ENCODE measurements at places on chromosomes 2 and 18. TPM values are rescaled to one million over a fixed set of nuclear protein-coding genes. Genes with fewer than 3 reads are reported as not detected.

GRCh38 chr2:102368461-102369109 lies 13.0 kb downstream of the IL18R1 start:
- DNase-seq: no peak

DNA sequence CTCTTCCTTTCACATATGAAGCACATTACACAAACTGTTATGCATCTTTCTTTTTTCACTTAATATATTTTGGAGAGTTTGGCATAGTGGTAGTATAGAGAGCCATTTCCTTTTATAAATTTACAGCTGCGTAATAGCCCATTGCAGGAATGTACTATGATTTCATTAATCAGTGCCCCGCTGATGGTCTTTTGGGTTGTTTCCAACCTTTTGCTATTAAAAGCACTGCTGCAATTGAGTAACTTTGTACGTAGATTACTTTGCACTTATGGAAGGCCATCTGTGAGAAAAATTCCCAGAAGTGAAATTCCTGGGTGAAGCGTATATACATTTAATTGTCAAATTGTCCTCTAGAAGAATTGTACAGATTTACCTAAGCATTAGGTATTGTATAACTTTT lies 565.3 kb upstream of the ZNF804A start:
- DNase-seq: no peak

- no peak for DNase-seq
Observed at GRCh38 chr2:212117926-212118325, 420.7 kb downstream of the ERBB4 start.

- DNase-seq: no peak
Observed at GRCh38 chr2:191443446-191443845, 198.2 kb downstream of the MYO1B start.

DNA sequence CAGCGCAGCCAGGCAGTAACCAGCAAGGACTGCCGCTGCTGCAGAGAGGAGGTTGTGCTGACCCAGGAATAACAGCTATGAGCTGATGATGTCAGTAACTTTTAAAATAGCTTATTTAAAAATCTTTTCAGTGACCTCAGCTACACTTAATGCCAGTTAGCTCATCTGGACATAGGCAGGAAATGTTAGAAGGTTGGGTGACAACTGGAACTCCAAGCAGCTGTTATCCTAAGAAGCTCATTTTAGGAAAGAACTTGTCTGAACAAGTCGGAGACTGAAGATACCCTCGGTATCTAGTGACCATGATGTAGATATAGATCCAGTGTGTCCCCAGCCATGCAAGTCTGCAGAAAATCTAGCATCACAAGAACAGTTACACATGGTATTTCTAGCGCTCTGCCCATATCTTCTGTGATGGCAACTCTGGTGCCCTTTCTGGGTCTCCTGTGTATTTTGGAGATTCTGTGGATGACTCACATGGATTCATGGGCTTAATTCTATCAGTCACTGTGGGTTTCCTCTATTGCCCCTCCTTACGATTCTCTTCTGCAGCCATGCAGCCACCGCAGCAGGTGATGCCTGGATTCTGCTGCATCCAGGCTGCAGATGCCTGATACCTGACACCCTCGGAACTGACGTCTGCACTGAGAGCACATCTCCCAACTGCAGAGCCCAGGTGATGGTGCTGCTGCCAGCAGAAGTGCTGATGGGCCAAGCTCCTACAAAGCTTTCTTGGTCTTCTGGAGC lies 19.8 kb upstream of the PLEK start:
- DNase-seq: no peak

DNA sequence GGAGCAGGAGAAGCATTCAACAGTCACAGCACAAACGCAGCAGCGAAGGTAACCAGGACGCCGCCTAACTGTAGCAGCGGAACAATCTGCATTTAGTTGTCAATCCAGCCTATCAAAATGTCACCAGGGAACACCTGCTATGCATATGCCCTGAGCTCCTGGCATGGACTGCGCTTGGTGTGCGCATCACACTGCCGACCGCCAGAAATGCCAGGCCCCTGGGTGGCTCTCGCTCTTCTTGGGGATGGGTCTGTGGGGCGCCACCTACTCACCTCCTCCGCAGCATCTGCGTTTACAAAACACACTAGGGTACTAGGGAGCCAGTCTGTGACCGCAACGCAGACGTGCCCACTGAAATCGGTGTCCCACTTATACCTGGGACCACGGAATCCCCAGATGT lies 31.7 kb downstream of the ZNF516 start:
- no peak for DNase-seq

DNA sequence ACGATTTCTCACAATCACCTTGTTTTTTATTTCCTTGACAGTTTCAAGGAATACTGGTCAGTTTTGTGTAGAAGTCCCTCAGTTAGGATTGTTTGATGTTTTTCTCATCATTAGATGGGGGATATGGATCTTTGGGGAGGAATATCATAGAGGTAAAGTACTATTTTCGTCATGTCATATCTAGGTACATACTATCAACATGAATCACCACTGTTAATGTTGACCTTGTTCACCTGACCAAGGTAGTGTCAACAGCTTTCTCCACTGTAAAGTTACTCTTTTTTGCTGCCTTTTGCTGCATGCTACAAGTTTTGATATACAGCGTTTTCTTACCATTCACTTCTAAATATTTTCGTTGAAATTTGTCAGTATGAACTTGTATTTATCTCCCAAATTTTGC lies 32.7 kb downstream of the NLRC4 start:
- DNase-seq: no peak

DNA sequence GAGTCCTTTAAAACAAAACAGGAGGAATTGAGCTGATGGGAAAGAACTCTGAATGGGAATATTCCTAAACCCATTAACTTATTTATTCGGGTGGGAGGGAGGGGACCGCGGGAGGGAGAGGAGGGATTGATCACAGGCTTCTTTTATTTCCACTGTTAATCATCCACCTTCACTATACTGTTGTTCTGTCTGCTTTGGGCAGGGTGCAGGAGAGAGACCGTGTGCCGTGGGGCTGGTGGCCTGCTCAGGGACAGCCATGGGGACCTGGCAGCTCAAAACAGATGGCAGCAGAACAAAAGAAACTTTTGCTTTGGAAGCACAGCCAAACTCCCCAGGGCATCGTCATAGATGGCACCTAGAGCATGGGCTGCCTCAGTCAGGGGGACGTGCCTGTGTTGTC lies 195.3 kb downstream of the MGAT5 start:
- no peak for DNase-seq

DNA sequence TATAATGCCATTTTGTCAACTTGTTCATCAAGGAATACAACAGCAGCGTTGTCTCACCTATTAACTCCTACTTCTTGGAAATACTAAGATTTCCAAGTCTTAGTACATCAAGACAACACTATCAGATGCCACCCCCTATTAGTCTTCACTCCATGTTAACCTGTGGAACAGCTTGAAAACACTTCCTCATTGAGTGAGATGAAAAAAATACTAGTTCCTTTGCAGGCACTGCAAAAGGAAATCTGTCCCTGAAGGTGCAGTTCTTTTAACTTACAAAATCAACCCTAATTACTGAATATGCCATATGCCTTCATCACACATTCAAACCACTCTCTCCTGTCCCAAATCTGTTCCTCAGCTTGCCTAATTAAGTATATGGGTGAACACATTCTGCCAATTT lies 4.0 kb downstream of the CWC22 start:
- no peak for DNase-seq

DNA sequence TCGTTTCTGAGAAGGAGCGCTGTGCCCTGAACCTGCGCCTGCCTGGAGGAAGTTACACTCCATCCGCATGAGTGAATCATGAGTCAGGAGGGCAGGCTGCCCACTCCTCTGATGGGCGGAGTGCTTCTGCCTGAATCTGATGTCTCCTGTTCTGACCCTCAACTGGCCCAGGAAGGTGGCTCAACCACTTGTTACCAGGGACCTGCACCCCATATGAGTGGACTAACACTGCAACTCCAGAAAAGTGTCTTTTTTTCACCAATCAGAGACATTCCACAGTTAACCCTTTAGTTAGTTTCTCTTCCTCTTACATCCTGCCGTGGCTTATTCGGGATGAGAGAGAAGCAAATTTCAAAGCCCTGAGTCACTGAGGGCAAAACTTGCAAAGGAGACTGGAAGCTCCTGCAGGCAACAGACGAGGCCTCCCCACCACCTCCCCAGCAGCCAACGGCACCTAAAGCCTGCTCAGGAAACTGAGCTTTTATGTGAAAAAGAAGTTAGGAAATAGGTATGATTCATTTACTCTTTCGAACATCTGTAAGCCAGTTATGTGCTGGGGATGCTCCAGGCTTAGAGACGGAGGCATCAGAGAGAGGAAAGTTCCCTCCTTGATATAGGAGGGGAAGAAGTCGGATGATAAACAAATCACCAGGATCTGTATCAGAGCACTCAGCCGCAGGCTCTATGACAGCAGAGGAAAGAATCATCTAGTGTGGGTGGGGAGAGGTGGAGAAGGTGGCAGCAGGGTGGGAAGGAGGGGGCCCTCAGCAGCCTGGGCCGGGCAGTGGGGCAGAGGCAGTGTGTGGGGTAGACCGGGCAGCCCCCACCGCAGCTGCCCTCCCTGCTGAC lies 30.9 kb downstream of the MBP start:
- DNase-seq: peak; percentile 65

PSTPIP2 gene
- polyA plus RNA-seq: 1.3 TPM

COLEC11 gene
- polyA plus RNA-seq: 34.6 TPM

COBLL1 gene
- 39.7 TPM for polyA plus RNA-seq

- no peak for DNase-seq
Observed at GRCh38 chr2:138267902-138268254, 233.7 kb upstream of the SPOPL start.

IGFBP2 gene
- polyA plus RNA-seq: 369 TPM

- DNase-seq: no peak
Observed at GRCh38 chr2:99421469-99421868, 68.3 kb downstream of the REV1 start.

SNTG2 gene
- not detected for polyA plus RNA-seq

ATP6V1B1 gene
- 400 TPM for polyA plus RNA-seq

- peak; percentile 94 for DNase-seq
Observed at GRCh38 chr18:59070181-59070912, 69.3 kb upstream of the SEC11C start.

DNA sequence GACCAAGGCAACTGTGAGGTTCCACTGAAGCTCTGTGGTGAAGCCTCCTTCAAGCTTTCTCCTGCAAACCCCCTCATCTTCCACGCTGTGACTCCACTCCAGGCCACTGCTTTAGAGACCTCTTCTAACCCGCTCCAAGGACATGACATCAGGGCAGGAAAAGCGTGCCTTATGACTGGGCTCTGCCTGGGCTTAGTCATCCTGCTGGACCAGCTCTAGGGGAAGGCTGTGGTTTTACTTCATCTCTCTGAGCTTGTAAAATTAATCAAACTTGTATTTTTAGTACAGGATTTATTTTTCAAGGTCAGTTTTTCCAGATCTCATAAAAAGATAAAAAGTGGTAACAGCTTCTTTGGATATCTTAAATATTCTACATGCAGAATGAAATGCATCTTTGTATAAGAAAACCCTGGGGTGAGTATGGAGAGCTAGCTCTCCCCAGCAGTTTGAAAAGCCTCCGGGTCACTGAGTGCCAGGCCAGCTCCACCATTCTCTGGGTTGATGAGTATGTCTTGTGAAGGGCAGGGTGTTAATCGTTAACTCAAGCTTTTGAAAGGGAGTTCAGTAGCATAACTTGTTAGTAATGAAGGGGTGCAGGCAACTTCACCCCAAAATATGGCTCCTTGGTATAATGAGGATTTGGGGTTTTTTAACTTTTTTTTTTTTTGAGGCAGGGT lies 33.1 kb upstream of the YPEL5 start:
- DNase-seq: peak; percentile 60

DNA sequence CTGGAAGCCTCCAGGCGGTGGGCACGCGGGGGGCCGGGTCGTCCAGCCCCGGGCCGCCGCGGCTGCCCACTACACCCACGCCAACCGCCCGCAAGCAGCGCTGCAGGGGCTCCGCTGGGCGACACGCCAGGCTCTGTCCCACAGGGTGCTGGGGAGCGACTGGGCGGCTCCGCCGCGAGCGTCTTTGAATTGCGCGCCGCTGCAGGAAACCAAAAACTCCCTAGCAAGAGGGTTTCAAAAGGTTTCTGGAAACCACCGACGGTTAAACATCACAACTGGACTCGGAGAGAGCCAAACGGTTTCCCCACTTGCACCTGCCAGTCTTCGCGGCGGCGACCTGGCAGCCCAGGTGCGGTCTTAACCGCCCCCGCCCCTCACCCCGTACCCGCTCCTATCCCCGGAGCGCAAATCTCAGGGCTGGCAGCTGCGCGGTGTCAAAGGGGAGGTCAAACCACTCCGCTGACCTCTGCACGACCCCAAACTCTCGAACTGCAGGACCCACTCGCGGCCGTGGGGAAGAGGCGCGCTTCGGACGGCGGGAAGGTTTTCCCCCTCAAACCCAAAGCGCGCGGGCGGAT lies 1.0 kb downstream of the CXCR4 start:
- peak; percentile 80 for DNase-seq

LCT gene
- polyA plus RNA-seq: 0.19 TPM

- no peak for DNase-seq
Observed at GRCh38 chr2:9137379-9138150, 69.0 kb upstream of the ASAP2 start.

DNA sequence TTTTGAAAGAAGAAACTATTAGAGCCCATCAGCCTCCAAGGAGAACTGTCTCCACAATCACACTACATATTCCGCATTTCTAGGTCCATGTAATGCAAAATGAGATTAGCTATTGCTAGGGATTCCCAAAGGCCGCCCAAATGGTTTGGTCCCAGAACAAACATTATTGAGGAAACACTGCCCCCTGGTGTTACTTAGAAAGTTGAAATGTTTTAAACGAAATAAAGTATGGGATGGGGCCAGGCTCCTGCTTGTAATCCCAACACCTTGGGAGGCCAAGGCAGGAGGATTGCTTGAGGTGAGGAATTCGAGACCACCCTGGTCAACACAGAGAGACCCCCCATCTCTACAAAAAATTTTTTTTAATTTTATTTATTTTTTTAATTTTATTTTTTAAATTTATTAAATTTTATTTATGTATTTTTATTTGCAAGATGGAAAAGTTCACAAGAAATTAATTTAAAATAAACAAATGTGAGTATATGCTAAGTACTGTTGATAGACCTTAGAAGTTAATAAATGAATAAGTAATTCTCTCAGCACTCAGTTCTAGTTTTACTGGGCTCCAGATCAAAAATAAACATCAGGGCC lies 5.5 kb downstream of the NHEJ1 start:
- DNase-seq: no peak

DNA sequence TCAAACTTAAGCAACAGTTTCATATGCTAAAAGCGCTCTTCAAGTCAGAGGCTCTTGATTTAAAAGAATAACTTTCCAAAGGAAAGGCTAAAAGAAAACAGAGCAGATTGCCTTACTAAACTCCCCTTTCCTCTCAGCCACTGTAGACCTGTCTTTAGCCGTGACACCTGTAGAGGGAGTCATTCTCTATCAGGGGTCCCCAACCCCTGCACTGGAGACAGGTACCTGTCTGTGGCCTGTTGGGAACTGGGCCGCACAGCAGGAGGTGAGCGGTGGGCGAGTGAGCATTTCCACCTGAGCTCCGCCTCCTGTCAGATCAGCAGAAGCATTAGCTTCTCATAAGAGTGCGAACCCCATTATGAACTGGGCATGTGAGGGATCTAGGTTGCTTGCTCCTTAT lies 9.6 kb downstream of the SLC14A1 start:
- DNase-seq: no peak

DNA sequence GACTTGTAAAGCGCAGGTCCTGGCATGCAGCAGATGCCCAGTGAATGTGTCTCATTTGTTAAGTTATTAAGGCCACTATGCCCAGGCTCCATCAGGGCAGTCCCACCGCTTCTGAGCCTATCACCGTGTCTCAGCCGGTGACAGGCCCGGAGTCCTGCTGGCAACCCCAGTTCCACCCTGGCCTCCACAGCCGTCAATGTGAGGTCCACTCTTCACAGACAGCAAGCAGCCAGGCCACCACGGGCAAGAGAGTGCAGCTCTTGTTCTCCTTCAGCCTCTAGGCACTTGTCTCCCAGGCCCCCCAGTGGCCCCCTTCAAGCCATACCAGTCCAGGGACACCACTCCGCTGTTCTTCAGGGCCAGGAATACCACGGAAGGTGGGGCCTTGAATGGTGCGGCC lies 22.6 kb downstream of the CFAP65 start:
- DNase-seq: no peak

Data from kidney (tissue), 22 donors.